AG20443 (cell line): ENCODE measurements at places on chromosomes 5 and 9.

DNA sequence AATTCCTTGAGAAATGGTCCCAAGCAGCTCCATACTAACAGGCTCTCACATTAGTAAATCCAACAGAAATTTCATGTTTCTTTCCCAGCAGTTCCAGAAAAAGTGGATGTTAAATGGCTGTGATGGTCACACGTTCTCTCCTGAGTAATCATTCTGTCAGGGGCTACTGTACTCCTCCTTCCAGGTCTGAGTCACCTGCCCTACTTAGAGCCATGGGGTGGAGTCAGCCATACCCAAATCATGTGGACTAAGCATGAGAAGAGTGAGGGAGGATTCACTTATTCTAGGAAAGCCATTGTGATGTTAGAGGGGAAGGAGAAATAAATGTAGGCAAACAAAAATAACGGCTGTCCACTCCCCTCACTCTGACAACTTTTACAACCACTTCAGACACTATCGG, 547.2 kb downstream of the CSNK1G3 start:
- no peak for DNase-seq

DNA sequence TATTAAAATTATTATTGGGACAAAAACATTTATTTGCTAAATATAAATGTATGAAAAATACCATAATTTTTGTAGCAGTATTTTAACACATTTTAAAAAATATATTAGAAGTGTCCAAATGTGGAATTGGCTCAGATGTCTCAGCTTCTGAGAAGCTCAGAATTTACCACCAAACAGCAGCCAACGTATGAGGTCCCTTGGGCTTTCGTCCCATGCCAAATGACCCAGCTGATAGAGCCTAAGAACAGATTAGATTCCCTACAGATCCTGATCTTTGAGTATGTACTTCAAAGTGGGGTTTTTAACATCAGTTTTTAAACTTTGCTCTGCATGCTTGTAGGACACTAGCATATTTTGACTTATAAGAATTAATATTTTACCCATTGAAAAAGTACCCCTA, 77.3 kb upstream of the RPS23 start:
- DNase-seq = no peak

DNA sequence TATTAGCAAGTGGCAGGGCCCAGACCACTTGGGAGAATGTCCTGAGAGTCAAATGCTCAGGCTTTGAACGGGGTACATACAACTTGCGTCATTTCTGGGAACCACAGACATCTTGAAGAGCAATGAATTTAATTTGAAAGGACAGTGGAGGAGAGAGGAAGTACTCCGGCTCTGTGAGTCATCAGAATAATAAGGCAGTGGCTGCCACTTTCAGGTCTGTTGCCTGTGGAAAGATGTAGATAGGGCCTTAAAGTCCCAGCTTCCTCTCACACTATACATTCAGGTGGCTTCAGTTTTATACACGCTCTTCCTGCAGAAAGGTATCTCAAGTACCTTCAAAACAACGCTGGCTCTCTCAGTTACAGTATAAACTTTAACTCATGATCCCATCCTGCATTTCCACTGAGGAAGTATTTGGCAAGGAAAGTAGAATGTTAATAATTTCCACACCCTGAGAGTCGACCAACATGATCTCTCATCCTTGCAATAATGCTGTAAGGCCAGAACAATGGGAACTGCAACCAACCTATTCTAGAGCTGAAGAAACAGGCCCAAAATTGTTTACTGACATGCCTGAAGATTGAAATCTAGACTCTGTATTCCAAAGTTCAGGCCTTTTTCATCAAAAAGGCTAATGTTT, 6.8 kb upstream of the PRUNE2 start:
- DNase-seq = peak; percentile 62

DNA sequence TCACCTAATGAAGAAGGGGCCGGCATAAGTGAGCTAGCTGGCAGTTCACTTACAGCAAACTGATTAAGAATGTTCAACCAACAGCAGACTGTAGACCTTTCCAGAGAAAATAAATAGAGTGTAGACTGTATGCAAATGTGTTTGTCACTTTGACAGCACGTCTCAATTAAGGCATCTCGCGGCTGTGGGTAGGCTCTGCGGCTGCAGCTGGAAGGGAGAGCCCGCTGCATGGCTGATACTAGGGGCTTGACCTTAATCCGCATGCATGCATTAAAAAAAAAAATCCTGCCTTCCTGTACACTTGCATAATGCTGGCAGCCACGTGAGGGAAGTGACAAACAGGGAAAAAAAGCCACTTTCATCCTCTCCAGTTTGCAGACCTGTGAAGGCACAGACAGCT, 82.3 kb downstream of the CRB2 start:
- DNase-seq = no peak
